ENCODE measurements at places on chromosomes 11 and 22.
A peak's percentile ranks its signal among the peaks of the same experiment; 100 is the strongest.

GRCh38 chr11:97856666-97857065 lies 1164.1 kb upstream of the CNTN5 start:
- no peak for DNase-seq

DNA sequence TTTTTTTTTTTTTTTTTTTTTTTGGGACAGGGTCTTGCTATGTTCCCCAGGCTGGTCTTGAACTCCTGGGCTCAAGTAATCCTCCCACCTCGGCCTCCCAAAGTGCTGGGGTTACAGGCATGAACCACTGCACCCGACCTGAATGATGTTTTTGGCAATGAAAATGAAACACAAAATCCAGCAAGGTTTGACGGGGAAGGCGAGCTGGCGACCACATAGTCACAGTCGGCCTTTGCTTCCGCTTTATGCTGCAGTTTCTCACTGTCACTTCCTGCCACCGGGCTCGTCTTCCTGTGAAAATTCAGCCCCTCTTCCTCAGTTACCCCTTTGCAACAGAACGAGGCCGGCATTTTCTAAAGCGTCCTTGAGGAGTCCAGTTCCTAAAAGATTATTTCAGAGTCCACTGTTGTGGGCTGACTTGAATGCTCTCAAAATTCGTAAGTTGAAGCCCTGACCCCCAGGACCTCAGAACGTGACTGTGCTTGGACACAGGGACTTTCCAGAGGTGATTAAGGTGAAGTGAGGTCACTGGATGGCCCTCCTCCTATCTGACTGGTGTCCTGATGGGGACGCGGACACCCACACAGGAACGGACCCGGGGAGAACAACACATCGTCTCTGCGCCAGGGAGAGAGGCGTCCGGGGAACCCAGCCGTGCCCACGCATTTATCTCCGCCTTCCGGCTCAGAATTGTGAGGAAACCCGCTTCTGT lies 2.9 kb upstream of the BID start:
- peak; percentile 43 for DNase-seq

DNA sequence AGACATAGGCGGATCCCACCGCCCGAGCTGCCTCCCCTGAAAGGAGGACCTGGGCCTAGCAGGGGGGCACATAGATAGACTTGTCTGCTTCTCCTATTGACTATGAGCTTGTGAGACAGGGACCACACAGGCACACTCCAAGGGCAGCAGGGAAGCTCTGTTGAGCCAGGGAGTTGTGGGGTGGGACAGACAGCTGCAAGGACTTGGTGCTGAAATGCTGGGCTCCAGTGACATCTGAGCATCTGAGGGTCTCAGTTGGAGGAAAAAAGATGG lies 53.4 kb upstream of the ANO1 start:
- DNase-seq: no peak

DNA sequence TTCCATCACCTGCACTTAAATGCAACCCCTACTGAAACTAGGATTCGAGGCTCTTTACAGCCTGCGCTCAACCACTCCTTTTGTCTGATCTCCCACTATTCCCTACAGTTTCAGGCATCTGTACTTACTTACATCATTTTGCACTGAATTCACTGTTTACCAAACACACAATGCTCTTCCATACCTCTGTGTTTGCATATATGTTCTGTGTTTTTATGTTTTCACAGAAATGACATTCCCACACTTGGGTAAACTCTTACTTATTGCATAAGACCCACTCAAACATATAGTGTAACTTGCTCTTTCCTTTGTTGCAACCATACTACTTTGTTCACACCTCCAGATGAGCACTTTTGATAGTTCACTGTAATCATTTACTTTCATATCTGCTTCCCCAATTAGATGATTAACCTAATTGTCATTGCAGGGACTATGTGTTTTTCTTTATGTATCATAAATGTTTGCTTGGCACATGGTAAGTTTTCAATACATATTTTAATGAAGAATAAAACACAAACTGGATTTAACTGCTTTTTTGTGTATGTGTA lies 54.6 kb downstream of the ZBTB44 start:
- DNase-seq: no peak

GRCh38 chr22:50525104-50525857 lies at the start of gene SCO2:
SCO2 (minus strand) TSS chr22:50525598; CDS start chr22:50524411, 1,187 bp downstream.
- DNase-seq: peak; percentile 97

All from hematopoietic multipotent progenitor cell treated with erythropoietin and hydrocortisone succinate and interleukin-3 and kit ligand, for 15 days (in vitro differentiated cells).